GM12865 (cell line): ENCODE measurements at places on chromosomes 16 and 17.

GRCh38 chr17:18259621-18260331 is 686 bp upstream of the MIEF2 start:
- DNase-seq = no peak

DNA sequence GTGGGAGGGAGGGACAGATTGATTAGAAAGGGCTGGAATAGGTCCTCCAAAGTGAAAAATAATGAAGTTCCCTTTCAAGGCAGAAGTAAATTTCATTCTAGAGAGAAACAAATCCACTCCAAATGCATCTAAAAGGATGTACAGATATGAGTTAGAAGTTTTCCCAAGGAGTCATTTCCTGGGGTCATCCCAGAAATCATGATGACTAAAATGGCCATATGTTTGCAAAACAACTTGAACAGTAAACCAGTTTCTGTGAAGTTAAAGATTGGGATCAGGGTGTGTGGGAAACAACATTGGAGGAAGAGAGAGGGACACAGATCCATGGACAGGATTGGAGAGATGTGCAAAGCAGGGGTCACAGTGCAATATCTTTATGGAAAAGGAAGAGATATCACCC is 32.5 kb upstream of the ARHGAP44 start:
- no peak for DNase-seq

- no peak for DNase-seq
These were observed 16.2 kb upstream of the BMERB1 start for GRCh38 chr16:15418206-15418605.

GRCh38 chr16:57765160-57765728 is 29.7 kb downstream of the KATNB1 start:
- no peak for DNase-seq

DNA sequence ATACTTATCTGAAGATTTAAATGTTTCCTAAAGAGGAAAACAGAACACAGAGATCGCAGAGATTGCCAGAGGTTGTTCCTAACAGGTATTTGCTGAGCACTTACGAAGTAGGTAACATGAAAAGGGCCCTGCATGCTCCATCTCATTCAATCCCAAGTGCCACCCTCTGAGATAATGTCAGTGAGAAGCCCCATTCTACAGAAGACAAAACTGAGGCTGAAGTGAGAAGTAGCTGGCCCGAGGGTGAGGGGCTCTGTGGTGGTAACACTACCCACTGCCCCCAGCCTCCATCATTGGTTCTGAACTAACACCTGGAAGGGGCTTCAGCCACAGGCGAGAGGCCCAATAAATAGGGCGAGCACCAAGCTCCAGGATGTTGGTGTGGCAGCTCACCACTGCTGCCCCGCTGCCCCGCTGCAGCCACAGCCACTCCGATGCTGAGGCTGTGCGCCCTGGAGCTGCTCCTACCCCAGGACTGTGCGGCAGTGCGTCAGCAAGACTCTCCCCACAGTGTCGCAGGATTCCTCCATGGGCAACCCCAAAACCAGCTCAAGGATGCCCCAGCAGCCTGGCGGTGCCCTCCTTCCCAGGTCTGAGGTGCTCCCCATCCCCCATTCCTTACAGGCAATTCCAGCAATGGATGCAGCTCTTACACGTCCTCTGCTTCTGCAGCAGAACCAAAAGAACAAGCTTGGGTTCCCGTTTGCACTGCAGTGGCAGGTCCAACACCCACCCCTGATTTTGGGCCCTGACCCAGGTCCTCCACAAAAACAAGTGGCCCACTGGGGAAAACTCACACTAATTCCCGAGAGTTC is 10.3 kb downstream of the FLCN start:
- DNase-seq = no peak

DNA sequence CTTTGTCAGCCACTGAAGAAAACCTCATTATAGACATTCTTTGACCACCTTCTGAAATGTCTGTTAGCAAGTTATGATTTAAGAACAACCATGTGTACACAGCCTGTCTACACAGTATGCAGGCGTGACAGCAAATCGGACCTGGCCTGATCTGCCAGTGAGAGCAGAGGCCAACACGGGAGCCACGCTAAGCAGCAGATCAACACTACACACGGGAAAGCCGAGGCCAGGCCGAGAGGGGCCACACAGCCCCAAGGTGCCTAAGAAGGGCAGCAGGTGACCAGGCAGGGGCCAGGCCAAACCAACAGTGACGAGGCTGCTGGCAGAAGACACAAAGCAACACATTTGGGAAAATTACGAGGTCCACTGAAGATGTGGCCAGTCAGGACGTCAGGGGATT is 16.3 kb upstream of the FAAP100 start:
- no peak for DNase-seq

GRCh38 chr16:75340741-75341491 is 89.5 kb upstream of the BCAR1 start:
- no peak for DNase-seq

DNA sequence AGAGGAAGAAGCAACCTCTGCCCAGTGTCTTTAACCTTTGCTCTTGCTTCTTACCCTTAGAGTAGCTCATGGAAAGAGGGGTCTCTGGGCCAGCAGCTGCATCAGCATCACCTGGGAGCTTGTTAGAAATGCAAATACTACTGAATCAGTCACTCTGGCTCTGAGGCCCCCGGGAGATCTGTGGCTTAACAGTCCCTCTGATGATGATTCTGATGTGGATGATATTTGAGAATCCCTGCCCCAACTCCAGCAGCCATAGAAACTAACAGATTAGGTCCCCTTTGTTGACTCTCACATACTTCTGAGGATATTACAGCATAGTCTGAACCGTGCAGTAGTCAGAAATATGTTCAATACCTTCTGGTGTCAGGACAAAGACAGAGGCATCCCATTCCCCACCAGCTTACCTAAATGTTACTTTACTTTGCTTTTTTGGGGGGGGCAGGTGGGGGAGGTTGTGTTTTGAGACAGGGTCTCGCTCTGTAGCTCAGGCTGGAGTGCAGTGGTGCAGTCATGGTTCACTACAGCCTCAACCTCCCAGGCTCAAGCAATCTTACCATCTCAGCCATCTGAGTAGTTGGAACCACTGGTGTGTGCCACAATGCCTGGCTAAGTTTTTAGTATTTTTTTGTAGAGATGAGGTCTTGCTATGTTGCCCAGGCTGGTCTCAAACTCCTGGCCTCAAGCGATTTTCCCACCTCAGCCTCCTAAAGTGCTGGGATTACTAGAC is 220.1 kb downstream of the CCDC182 start:
- DNase-seq = no peak

DNA sequence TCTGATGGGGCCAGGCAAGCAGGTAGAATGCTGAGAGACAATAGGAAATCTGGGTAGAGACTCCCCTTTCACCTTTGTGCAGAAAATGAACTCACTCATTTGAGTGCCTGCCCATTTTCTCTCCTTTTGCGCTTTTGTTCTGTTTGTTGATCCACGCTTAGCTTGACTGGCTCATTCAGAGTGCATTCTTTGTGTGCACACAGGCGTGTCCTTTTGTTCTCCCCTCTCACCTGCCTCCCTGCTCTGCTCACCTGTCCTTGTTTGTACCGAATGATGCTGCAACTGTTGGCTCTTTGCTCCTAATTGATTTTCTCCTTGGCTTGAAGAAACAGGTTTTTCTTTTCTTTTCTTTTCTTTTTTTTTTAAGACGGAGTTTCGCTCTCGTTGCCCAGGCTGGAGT is 15.8 kb downstream of the PGS1 start:
- DNase-seq = no peak

GRCh38 chr17:40598619-40599467 is 33.6 kb upstream of the CCR7 start:
- peak; percentile 96 for DNase-seq

DNA sequence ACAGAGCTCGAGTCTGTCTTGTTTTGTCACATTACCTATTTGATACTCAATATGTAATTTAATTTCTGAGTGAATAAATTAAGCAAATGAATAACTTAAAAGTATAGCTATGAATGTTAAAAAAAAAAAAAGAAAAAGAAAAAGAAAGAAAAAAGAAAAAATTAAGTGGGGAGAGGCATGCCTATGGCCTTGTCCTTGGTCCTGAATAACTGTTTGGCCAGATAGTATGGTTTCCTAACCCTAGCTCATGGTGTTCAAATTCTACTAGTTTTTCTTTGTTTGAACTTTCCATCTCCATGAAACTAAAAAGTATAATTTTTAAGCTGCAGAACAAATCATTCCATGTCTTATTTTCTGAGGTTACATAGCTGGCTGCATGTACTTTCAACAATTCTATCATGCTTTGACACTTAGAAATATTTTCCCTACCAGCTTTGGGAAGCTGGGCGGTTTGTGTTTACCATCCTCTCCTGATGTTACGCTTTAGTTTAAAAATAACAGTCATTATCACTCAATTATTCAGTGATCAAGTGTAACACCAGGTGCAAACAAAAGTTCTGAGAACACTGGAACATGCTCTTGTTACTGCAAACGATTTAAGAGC is 31.8 kb downstream of the TOX3 start:
- no peak for DNase-seq

DNA sequence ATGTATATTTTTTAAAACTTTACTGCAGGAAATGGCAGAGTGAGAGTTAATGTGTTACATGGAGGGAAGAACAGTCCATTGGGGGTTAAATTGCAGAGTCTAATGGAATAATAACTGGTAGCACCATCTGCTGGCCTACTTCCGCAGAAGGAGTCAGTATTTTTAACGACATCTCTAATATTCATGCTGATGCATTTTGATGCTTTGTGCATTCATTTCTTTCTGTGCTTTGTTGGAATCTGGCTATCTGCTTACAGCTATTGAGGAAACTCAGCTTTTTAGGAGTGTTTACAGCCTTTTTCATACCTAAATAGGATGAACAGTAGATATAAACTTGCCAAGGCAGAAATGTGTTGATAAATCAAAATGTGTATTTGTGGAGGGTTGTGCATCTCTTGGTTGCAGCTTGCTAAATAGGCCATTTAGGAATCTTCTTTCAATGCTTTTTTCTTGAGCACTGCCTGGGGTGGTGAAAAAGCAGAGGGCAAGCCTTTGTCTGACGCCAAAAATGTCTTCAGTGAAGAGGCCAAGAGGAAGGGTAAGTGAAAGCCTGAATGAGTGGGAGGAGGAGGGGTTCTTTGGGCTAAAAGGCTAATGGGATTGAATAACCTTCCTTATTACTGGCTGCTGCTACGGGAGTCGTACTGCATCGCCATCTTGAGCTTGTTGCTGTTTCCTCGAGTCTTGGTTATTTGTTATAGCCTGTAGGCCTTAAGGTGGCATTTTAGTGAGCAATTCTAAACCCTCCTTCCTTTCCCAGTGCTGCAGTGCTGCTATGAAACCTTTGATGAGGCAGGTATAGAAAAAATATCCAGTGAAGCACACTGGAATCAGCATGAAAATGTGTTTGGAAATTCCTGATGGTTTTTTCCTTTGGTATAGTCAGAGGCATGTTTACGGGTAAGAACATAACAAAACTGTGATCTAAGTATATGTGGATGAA is 153.3 kb downstream of the CHD9 start:
- peak; percentile 88 for DNase-seq

- DNase-seq = no peak
These were observed 130.8 kb upstream of the EEF2KMT start for GRCh38 chr16:5228369-5228768.

GRCh38 chr17:51000835-51001638 is 119.6 kb downstream of the SPAG9 start:
- peak; percentile 78 for DNase-seq

GRCh38 chr16:59701963-59702930 is 968.1 kb upstream of the GOT2 start:
- no peak for DNase-seq

DNA sequence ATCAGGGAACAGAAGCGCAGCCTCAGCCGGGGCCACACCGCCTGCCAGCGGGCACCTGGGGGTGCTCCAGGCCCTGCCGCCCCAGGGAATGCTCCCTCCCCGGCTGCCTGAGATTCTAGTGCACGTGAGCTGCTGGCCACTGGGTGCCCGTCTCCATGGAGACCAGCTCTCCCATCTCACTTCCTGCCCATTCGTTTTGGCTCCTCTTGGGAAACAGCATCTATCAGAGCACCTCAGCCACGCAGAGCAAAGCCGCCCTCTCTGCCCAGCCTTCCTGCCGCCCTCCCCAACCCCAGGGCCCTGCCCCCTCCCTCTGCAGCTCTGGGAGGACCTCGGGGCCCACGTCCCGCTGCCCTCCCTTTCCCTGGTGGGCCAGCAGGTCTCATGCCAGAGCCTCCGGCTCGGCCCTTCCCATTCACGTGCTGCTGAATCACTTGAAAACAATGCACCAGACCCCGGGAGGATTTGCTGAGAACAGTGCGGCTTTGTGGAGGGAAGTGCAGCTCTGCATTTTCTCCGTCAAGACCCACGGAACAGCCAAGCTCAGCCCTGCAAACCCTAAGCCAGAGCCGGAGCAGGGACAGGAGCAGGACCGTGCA is 19.4 kb downstream of the CEP295NL start:
- DNase-seq = no peak

- DNase-seq = no peak
These were observed 30.4 kb downstream of the SOCS3 start for GRCh38 chr17:78329263-78330059.
